IMR-90 (cell line): ENCODE measurements at places on chromosomes 3 and 15. TPM values are rescaled to one million over a fixed set of nuclear protein-coding genes. Genes with fewer than 3 reads are reported as not detected.
A peak's percentile ranks its signal among the peaks of the same experiment; 100 is the strongest.

DNA sequence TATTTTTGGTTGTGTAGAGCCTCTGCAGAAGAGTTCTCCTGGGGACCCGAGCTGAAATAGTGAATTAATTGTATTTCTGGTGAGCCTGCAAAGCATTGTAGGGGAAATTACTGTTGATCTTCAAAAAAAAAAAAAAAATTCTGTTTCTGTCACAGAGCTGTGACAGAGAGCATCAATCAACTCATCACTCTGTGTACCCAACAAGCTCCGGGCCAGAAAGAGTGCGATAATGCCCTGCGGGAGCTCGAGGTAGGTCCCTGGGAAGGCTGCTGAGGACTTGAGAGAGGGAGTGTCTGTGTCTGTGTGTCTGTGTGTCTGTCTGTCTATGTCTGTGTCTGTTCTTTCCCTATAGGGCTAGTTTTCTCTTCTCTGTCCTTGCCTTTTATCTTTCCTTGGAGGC is 294.4 kb upstream of the TPM1 start:
- H3K36me3 ChIP-seq: peaks cover 1% of the 10 kb centered on the region; the same call in 1 of the 2 replicates
- no peak overlapping the region for H3K27ac ChIP-seq
- H3K4me3 ChIP-seq: no peak overlapping the region
- H3K4me1 ChIP-seq: peaks cover 5% of the 10 kb centered on the region

DNA sequence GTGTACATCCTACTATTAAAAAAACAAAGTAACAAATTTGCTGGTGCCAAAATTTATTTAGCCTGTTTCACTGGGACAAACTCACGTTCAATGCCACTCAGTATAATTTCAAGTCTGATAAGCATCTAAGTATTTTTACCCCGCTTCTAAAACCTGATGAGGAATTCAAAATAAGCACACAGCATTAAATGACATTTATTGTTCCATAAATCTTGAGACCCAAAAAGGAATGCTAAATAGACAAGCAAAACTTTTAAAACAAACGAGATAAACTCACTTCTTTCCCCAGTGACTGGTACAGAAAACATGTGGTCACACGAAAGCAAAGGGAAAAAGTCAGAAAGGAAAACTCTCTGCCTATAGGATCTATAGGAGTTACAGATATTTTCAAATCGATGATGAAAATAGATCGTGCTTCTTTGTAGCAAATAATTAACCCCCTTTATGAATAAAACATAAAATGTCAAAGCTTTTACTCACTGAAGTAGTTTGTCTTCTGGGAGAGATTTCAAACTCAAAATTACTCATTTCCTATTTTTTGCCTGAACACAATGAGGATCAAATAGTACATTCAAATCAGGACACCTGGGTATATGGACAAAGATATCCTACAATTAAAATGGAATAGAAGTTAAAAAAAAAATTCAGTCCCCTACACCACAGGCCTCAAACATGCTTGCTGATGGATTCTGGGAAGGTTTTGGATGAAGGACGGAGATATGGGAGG is 51.7 kb downstream of the UBP1 start:
- DNase-seq: no peak
- H3K4me3 ChIP-seq: no peak overlapping the region
- H3K27me3 ChIP-seq: no peaks in the 10 kb centered on the region
- H3K4me1 ChIP-seq: peaks cover 8% of the 10 kb centered on the region

GRCh38 chr15:37951999-37952398 is 17.6 kb downstream of the TMCO5A start:
- H3K4me1 ChIP-seq: no peaks in the 10 kb centered on the region
- no peaks in the 10 kb centered on the region for H3K36me3 ChIP-seq
- DNase-seq: no peak

- no peaks in the 10 kb centered on the region; the same call in 1 of the 2 replicates for H3K27me3 ChIP-seq
- no peak overlapping the region for H3K4me3 ChIP-seq
- peaks cover 6% of the 10 kb centered on the region; the same call in 1 of the 2 replicates for H3K4me1 ChIP-seq
- DNase-seq: peak; percentile 10
Observed at GRCh38 chr3:126259411-126260391, 79.3 kb upstream of the ALDH1L1 start.

GRCh38 chr15:40941068-40941527 is 12.0 kb downstream of the DLL4 start:
- no peaks in the 10 kb centered on the region for H3K27me3 ChIP-seq
- H3K4me1 ChIP-seq: peaks cover 21% of the 10 kb centered on the region
- peaks cover 7% of the 10 kb centered on the region for H3K36me3 ChIP-seq
- H3K4me3 ChIP-seq: peak overlapping the region; percentile 28
- H3K27ac ChIP-seq: peak overlapping the region; percentile 82

GRCh38 chr15:75042730-75043508 is 19.5 kb downstream of the PPCDC start:
- no peak overlapping the region for H3K4me3 ChIP-seq
- peaks cover 28% of the 10 kb centered on the region for H3K4me1 ChIP-seq
- DNase-seq: peak; percentile 64
- H3K36me3 ChIP-seq: no peaks in the 10 kb centered on the region
- H3K27me3 ChIP-seq: no peaks in the 10 kb centered on the region

GRCh38 chr15:62264196-62264595 is 99.1 kb upstream of the C2CD4B start:
- H3K27ac ChIP-seq: no peak overlapping the region
- H3K36me3 ChIP-seq: no peaks in the 10 kb centered on the region

GRCh38 chr3:168653255-168653654 is 557.5 kb upstream of the GOLIM4 start:
- H3K27me3 ChIP-seq: no peaks in the 10 kb centered on the region
- H3K36me3 ChIP-seq: no peaks in the 10 kb centered on the region
- no peak overlapping the region for H3K27ac ChIP-seq
- no peak for DNase-seq
- no peak overlapping the region for H3K4me3 ChIP-seq

DNA sequence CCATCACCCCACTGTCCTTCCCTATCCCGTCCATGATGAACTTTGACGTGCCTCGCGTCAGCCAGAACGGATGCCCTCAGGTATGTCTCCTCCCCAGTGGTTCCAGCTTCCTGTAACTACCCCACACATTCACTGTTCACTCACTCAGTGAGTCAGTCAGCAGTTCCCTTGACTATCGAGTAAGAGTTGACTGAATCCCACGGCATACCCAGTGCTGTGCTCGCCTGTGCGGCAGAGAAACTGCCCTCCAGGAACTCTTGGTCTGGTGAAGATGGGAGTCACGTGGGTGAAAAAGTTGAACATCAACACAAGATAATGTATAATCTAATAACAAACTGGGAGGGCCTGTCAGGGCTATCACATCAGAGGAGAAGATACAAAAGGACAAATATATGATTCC is 36.7 kb downstream of the CCDC33 start:
- peaks cover 57% of the 10 kb centered on the region for H3K27me3 ChIP-seq
- H3K27ac ChIP-seq: no peak overlapping the region
- no peak for DNase-seq
- H3K36me3 ChIP-seq: no peaks in the 10 kb centered on the region

DNA sequence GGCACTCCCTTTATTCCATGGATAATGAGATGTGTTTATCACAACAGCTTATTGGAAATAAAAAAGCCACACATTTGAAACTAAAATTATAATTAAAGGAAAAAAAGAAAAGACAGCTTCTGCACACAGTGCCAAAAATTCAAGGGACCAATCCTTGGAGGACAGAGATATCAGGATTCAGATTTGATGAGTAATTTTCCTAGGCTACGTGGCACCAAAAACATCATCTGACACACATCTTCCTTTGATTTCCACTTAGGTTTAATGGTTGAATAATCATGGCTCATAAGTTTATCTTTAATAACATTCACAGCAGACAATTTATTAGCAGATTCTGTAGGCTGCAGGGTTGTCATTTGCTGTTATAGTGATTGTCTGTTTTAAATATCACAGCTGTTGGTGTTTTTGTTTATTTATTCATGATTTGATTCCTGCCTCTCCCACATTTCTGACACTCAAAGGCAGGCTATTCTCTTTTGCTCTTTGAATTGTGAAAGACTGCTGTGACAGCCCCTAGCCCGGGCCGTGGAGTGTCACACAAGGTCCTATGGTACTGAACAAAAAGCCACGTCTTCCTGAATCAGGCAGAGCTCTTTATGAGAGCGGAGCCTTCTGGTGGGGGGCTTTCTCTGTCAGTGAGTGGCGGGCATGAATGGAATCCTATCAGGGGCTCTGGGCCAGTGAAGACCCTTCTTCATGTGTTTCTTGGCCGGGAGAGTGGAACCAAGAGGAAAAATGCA is 708.5 kb downstream of the SQOR start:
- H3K4me1 ChIP-seq: no peaks in the 10 kb centered on the region
- H3K27me3 ChIP-seq: no peaks in the 10 kb centered on the region
- H3K4me3 ChIP-seq: no peak overlapping the region
- no peak overlapping the region for H3K27ac ChIP-seq

DNA sequence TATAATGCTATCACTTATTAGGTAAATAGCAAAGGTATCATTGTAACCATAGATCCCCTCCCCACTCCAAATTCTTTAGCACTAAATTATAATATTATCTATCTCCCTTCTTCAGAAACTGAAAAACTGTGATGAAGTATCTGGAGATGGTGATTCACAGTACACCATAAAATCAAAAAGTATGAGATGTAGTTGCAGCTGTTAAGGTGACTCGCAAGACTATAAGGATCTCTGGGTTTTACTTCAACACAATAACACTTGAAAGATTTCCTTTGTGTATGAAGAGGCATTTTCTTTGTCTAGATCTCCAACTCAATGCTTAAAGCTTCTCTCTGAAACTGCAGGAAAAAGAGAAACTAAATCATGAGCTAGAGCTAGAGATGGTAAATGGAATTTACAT is 46.9 kb downstream of the IFT57 start:
- H3K27me3 ChIP-seq: no peaks in the 10 kb centered on the region
- peak; percentile 78 for DNase-seq
- no peak overlapping the region for H3K27ac ChIP-seq
- no peak overlapping the region for H3K4me3 ChIP-seq
- H3K4me1 ChIP-seq: peaks cover 8% of the 10 kb centered on the region

DNA sequence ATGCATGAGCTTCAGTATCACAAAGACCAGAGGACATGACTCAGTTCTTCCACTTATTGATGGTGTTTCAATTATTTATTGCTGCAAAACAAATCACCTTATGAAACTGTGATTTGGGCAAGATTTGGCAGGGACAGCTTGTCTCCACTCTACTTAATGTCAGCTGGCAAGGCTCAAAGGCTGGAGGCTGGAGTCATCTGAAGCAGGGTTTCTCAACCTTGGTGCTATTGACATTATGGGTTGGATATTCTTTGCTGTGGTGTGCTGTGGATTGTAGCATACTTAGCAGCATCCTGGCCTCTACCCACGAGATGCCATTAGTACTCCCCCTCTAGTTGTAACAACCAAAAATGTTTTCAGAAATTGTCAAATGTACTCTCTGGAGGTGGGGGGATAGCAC is 138.8 kb upstream of the PEX5L start:
- no peak overlapping the region for H3K27ac ChIP-seq
- no peaks in the 10 kb centered on the region for H3K27me3 ChIP-seq
- no peak overlapping the region for H3K4me3 ChIP-seq
- no peaks in the 10 kb centered on the region for H3K36me3 ChIP-seq
- no peaks in the 10 kb centered on the region for H3K4me1 ChIP-seq

GRCh38 chr3:11499144-11499543 is 144.6 kb downstream of the VGLL4 start:
- peak; percentile 98 for DNase-seq
- H3K27me3 ChIP-seq: no peaks in the 10 kb centered on the region
- H3K36me3 ChIP-seq: no peaks in the 10 kb centered on the region
- no peak overlapping the region for H3K27ac ChIP-seq
- H3K4me1 ChIP-seq: peaks cover 13% of the 10 kb centered on the region
- no peak overlapping the region for H3K4me3 ChIP-seq

DNA sequence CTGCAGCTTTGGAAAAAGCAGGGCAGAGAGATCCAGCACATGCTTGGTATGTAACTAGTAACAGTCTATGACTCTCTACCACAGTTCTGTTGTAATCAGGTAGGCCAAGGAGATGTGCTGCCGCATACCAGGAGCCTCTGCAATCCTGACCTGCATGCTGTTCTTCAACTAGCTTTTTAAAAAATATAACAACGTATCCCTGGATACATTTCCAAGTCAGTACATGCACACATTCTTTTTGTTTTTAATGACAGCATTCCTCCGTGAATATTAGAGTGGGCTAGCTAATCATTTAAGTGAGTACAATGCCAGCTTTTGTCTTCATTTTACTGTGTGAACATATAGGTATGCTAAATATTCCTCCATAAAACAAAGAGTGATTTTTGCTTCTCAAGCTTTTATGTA is 437.8 kb downstream of the RBMS3 start:
- no peak overlapping the region for H3K27ac ChIP-seq
- H3K27me3 ChIP-seq: no peaks in the 10 kb centered on the region
- peaks cover 2% of the 10 kb centered on the region; the same call in 1 of the 2 replicates for H3K4me1 ChIP-seq
- H3K4me3 ChIP-seq: no peak overlapping the region

Gene UTS2B
- 0.72 and 0.83 TPM in 2 replicates for total RNA-seq

Gene MED12L
- total RNA-seq: 0.18 and 0.28 TPM in 2 replicates

Gene SCN10A
- not detected in 2 replicates for total RNA-seq

Gene DNAJC13
- 48.6 and 67.8 TPM in 2 replicates for total RNA-seq

Gene AEN
- 85.5 and 91.4 TPM in 2 replicates for total RNA-seq

Gene SLC38A3
- total RNA-seq: 0.36 TPM in 1 of 2 replicates, not detected in the other
